Anterior cingulate cortex (tissue), 58 donors: ENCODE measurements at places on chromosomes 1 and 21.

- no peak for DNase-seq
Observed at GRCh38 chr21:45113543-45113942, 39.2 kb downstream of the ADARB1 start.

GRCh38 chr1:198780376-198780775 is 141.5 kb downstream of the PTPRC start:
- no peak for DNase-seq

DNA sequence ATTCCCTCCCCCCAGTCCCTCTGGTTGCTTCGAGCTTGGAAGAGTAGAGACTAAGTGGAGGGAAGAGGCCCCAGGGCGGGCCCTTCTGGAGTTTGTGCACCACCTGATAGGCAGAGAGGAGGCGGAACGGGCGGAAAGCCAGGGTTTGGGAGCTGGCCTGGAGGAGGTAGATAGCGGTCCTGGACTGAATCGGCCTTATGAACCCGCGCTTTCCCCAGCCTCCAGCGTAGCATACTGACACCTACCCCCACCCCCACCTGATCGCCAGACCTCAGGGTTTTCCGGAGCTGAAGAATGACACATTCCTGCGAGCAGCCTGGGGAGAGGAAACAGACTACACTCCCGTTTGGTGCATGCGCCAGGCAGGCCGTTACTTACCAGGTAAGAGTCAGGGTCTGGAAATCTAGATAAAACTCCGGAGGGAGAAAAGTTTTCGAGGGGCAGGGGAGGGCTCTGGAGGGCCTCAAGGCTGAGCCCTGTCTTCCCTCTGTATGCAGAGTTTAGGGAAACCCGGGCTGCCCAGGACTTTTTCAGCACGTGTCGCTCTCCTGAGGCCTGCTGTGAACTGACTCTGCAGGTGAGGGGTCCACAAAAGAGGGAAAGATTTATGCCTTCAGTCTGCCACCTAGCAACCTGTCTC is 705 bp downstream of the UROD start:
- DNase-seq: peak; percentile 44

- DNase-seq: peak; percentile 67
Observed at GRCh38 chr1:53091841-53092645, 30.0 kb downstream of the PODN start.

DNA sequence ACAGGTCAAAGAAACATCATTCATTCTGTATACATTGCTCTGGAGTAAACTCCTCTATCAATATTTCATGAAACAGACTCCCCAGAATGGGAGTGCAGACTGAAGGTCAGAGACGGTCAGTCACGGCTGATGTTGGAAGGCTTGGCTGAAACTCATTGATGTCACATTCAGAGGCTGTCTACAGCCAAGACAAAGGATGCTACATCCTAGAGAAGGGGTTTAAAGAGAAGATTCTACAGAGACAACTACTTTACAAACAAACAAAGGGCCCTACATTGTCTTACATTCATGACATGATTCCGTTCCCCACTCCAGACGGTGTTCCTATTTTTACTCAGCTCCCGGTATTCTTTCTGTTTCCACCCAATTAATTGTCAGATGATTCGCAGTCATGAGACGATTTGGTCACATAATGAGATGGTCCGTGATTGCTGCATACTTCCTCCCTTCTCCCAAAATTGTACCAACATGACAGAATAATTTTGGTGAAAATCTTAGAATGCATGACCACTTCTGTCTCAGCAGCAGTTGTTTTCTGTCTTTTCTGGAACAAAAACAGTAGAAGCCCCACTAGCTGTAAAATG is 73.8 kb upstream of the VAV3 start:
- DNase-seq: no peak

GRCh38 chr1:117821774-117822482 is 107.5 kb downstream of the GDAP2 start:
- DNase-seq: no peak

DNA sequence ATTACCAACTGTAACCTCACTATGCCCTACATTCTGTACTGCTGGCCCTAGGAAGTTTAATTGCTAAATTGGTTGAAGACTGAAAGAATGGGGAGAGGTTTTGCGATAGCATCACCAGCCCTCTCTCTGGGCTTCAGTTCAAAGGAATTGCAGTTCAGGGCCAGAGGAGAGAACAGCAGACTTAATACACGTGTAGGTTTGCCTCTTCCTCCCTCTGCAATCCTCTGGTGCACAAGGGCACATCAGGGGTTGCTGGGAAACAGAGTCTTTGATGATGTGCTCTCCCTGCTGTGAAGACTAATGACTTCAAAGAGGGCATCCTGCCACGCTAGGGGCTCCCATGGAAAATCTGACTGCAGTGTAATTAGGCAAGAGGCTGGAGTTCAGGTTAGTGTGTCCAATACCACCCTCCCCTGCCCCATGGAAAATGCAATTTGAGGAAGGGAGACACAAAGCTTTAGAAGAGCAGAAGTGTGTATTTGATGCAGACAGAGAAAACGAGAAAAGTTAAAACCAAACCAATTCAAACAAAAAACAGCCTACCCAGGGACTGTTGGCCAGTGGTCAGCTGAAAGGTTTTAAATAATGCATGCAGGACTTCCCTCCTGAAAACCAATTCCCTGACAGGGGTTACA is 167.9 kb downstream of the ASTN1 start:
- no peak for DNase-seq

DNA sequence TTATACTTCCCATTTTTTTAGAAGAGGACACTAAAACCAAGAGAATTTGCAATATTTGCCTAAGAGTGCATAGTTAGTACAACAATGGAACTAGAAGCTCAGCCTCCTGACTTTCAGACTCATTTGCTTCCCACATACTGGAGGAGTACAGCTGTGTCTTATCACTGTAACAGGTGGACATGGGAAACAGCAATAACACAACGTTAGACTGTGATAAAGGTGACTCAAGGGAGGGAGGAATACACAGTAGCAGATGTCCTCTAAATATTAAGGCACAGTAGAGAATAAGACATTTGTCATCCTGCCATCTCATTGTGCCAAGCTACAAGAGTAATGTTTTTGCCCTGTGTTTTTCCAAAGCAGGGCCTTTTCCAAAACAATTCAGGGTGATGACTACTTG is 55.4 kb upstream of the JAK1 start:
- no peak for DNase-seq
